Stimulated activated CD4-positive, alpha-beta T cell treated with anti-CD3 and anti-CD28 coated beads, Interleukin-2, amount 100 ng/mL, for 4 hours (primary cell): ENCODE measurements at places on chromosomes 7 and 10.

DNA sequence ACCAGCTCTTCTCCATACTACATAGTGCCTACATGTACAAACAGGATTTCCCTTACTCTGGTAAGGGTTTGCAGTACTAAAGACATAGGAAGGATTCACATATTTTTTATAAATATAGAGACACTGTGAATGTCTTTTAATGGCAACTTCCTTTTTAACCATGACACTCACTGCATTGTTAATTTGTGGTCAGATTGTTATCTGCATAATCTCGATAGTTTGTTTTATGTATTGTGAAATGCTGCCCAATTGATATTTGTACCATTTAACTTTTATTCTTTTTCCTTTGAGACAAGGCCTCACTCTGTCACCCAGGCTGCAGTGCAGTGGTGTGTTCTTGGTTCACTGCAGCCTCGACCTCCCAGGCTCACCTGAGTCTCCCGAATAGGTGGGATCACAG lies 39.7 kb downstream of the SP8 start:
- DNase-seq = no peak

- no peak for DNase-seq
These were observed 13.0 kb upstream of the CALU start for GRCh38 chr7:128726059-128726736.

DNA sequence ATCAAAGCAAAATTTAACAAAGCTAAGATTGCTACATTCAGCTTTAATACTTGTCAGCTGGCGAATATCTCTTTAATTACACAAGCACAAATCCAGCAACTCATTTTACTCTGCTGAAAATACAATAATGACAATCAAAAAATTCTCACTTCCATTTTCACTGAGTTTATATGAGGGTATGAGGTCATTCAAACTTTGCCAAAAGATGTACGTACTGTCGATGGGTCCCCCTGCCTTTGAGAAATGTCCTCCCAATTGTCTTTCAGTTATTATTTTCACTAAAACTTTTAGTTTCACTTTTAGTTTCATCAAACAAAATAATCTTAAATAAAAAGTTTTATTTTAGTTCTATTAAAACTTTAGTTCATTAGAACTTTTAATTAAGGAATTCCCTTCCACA lies 159.5 kb upstream of the WDR11 start:
- DNase-seq = no peak

DNA sequence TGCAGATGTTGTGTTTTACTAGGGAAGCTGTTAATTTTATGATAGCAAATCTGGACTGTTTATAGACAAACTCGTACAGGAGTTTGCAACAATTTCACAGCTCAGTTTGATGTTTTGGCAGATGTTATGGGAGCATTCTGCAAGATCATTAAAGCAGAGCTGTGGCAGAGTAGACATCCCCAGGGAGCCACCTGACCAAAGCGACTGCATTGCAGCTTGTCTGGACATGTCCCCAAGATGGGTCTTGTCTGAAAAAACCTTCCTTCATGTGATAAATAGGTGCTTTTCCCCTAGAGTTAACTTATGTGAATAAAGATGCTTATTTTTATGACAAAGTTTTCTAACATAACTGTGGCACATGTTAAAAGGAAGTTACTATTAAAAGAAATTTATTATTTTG lies 91.2 kb upstream of the GPR141 start:
- no peak for DNase-seq

GRCh38 chr7:18756378-18757050 lies 261.0 kb downstream of the HDAC9 start:
- no peak for DNase-seq

- DNase-seq = peak; percentile 50
These were observed 167.1 kb upstream of the ADO start for GRCh38 chr10:62637249-62638061.

- DNase-seq = no peak
These were observed 190.4 kb downstream of the SKIDA1 start for GRCh38 chr10:21334891-21335696.

DNA sequence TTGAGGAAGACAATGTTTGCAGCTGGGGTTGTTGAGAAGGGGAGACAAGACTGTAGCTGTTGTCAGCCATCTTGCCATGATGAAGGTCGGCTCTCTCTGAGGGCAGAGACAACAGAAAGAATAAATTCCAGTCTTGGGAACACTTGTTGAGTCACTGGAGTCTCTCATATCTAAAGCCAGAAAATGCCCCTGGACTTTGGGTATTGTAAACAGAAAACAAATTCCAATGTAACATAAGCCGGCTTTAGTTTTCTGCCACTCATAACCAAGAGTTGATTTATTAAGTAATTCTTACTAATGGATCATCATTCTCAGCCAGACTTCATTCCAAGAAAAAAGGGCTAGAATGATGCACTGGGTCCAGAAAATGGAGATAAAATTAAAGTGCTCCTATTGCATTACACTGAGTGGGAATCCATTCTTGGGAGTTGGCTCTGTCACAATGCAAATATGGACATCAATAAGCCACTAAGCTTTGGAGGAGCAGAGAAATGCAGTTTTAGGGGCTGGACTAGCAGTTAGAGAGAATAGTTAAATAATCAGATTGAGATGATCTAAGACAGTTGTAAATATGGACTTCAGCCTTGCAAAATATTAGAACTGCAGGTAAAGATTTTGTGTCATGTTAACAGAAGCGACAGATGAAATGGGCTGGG lies 78.9 kb downstream of the ADAM12 start:
- no peak for DNase-seq

GRCh38 chr10:18271491-18271890 lies 131.3 kb downstream of the CACNB2 start:
- DNase-seq = no peak
